ENCODE measurements at places on chromosomes 6 and 20. TPM values are rescaled to one million over a fixed set of nuclear protein-coding genes. Genes with fewer than 3 reads are reported as not detected.

BFSP1 gene
- 2.9 TPM for total RNA-seq

DNA sequence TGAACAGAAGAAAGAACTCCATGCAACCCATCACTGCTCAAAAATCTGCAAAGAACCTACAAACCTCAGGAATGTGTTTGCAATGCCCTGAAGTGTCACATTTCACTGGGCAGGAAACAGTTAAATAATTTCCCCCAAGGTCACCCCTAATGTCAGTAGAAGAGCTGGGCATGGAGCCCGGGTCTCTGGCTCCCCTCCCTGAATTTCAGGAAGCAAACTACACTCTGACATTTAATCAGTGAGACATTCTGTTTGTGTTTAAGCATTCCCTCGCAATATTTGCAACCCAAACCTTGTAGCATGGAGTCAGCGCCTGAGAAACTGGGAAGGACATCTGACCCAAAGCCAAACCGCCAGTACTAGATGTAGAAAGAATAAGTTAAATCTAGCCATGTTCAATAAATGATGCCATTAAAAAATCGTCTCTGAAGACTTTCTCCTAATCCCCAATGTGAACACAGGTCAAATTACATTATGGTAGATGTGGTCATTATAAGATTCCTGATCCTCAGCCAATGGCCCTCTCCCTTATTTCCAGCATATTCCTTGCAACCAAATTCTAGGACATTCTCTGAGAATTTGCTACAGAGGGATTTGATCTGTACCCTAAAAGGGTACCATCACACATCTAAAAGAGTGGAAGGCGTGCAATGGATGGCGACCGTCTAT is 91.2 kb upstream of the ADTRP start:
- peak; percentile 17 for DNase-seq

- no peak for DNase-seq
Observed at GRCh38 chr6:115898246-115898645, 162.4 kb downstream of the FRK start.

DNA sequence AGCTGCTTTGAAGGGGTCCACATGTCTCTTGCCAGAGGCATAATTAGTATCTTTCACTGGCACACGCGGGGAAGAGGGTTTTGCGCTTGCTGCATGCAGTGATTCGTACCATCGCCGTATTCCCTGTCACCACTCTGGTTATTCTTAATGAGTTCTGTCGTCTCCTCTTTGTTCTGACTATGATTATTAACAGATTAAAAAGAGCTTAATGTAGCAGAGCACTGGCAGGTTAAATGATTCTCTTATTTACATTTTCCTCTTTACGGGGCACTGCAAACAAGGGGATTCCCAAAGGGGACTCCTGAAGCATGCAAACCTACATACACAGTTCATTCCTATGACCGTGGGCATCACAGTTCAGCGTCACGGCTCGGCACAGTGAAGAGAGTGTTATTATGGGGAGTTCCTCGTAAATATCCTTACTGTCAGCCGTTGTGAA is 204.8 kb downstream of the DTNBP1 start:
- DNase-seq: no peak

GSTA1 gene
- 0.32 TPM for total RNA-seq

ZNF334 gene
- 1.9 TPM for total RNA-seq

- DNase-seq: no peak
Observed at GRCh38 chr6:149854532-149854931, 9.6 kb downstream of the LRP11 start.

- DNase-seq: no peak
Observed at GRCh38 chr6:169936355-169936975, 185.0 kb downstream of the ERMARD start.

DNA sequence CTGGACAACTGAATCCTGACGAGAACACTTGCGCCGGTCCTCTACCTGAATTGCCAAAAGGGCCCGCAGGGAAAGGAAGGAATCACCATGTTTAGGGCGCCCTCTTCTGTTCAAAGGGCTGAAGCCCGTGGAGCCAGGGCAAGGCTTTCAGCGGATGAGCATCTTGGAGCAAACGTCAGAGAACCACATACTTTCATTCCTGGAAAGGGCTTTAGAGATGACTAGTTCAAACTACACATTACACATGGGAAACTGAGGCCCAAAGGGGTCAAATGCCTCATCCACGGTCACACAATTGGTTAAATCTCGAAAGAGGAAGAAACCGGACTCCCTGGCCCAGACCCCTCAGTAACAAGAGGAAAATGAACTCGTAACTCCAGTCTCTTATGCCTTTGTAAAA is 11.5 kb upstream of the ZNF133 start:
- DNase-seq: peak; percentile 65

DNA sequence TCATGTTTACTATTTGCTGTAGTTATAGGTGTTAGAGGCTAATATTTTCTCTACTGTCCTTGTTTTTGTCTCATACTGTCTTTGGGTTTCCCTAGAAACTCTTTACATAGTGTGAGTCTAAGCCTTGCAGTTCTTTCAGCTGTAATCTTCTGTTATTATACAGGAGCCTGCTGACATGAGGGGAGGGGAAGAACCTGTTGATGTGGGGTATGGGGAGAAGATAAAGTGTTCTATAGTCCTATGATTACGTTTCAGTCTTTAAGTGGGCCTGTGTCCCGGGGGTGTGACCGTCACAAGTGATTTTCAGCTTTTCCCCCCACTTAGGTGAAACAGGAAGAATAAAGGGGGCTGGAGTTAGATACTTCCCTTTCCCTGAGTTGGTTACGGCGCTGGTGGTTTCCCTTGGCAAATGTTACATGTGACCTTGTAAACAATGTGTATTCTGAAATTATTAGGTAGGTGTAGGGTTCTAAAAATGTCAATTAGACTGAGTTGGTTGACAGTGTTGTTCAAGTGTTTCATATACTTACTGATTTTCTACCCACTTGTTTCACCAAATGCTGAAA is 41.3 kb downstream of the REV3L start:
- no peak for DNase-seq

VWA7 gene
- total RNA-seq: under 0.01 TPM

DNA sequence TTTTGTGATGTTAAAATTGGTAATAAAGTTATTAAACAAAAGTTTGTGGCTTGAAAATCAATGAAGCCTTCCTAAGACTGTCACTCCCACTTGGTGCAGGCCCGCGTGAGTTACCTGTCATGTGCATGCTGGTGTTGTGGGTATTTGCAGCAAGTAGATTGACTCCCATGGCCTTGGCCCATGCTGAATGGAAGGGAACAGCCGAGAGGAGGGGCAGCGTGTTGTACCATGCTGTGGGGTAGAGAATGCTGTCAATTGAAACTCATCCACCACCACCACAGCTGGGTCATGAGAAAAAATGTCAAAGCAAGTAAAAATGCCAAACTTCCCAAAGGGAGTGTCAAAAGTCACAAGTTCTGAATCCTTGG is 12.7 kb upstream of the VNN1 start:
- no peak for DNase-seq

ADGRF5 gene
- 0.86 TPM for total RNA-seq

- DNase-seq: peak; percentile 71
Observed at GRCh38 chr6:12605888-12606345, 110.7 kb upstream of the PHACTR1 start.

DNA sequence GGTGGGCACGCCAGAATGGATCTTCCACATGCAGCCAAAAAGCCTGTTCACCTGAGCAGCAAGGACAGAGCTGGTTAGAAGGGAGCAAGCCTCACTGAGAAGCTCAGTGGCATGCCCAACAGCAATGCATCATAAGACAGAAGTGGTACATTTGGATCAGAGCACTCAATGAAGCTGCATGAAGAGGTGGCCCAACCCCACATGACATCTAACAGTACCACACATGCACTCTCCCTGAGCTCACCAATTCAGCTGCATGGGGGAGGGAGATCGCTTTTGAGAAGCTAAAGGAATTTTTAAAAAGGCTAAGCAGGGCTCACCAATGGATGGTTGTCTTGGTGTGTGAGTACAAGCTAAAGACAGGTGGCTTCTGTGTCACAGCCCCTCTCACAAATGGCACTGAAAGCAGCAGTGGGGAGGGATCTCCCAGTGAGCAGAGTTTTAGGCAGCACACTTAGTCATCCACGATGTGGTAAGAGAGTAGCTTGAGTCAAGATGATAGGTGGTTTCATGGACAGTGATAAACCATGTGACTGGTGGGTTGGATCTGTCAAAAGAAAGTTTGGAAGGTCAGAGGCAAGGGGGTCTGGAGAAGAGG is 166.6 kb upstream of the TAB2 start:
- no peak for DNase-seq

WFDC5 gene
- total RNA-seq: not detected

IL17F gene
- total RNA-seq: under 0.01 TPM

KCNK16 gene
- total RNA-seq: not detected

DNA sequence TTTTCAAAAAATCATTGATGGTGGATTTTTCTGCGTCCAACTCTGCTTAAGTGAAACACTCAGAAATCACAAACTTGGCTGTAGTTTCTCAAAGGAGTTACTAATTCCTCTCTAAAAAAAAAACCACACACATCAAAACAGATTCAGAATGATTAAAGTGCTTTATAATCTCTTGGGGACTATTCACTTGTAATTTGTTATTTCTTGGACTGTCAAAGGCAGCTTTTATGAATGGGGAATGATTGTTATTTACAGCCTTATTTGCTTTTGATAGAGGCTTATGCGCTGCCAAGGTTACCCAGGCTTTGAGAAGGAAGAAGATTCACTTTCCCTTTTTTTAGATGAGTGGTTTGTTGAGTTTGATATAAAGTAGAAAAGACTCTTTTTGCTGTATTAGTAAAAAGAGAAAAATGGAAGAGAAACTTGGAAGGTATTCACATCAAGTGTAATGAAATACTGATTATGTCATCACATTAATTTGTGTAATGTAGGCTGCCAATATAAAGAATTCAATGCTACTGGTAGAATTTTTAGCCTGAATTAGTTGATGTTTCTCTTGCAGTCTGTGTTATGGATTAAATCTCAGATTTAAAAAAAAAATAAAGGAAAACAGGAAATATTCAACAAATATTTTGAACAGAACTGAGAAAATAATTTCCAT is 381.0 kb upstream of the SASH1 start:
- DNase-seq: no peak

DNA sequence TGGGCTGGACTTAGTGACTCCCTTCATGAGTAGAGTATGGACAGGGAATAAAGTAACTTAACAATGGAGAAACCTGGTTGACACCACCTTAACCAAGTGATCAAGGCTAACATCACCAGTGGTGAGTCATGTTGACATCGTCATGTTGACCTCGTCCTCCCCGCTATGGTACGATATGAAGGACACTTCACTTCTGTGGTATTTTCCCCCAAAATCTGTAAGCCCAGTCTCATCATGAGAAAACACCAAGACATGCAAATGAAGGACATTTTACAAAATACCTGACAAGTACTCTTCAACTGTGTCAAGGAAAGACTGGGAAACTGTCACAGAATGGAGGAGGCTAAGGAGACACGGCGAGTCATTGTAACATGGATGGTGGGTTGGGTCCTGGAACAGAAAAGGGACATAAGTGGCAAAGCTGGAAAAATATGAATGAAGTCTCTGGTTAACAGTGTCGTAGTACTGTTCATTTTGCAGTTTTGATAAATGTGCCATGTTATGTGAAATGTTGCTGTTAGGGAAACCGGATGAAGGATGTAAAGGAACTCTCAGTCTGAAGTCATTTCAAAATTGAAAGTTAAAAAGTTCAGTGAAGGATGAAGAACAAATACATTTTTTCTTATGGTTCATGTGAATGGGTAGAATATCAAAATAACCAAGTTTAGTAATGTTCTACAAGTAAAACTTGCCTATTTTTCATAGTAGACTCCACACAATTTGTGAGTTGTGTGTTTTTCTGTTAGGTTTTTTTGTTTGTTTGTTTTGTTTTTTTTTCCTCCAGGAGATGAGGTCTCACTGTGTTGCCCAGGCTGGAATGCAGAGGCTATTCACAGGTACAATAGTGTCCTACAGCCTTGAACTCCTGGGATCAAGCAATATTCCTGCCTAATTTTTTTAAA is 247.5 kb downstream of the TMEM242 start:
- DNase-seq: no peak

- DNase-seq: no peak
Observed at GRCh38 chr20:63498960-63499337, at the start of gene EEF1A2. Gene EEF1A2, minus strand, starts transcription at chr20:63499083. Its CDS starts 1,320 bp downstream, at chr20:63497763.

ANKRD6 gene
- total RNA-seq: 1.3 TPM

GRCh38 chr20:8946036-8946940 is 122.6 kb upstream of the PLCB4 start:
- DNase-seq: peak; percentile 81

DNA sequence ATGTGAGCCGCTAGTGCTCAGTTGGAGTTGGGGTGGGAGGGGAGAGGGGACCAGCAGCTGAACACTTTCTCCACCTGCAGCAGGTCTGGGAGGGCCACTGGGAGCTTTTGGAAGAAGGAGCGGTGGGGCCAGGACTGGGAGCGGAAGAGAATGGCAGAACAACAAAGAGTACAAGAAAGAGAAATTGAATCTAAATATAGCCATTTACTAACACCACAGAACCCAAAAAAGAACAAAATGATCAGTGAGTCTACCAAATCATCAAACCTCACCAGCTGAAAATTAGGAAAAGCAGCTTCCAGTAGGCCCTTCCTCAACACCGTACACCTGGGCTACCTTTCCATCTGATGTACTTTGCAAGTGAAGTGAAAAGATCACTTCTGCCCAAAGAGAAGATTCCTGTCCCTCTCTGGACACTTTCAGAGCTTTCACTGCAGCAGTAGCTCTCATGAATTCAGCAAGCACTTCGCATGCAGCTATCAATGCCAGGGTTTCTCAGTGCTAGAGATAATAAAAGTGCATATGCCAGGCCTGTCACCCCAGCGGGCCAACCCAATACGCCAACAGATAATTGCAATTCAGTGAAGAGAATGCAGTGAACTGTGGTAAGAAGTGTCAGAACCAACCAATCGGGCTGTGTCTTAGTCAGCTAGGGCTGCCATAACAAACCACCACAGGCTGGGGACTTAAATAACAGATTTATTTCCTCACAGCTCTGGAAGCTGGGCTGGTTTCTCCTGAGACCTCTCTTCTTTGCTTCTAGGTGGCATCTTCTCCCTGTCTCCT is 597 bp downstream of the LY86 start:
- no peak for DNase-seq

- DNase-seq: no peak
Observed at GRCh38 chr6:154239392-154239791, 117.2 kb downstream of the IPCEF1 start.

DNA sequence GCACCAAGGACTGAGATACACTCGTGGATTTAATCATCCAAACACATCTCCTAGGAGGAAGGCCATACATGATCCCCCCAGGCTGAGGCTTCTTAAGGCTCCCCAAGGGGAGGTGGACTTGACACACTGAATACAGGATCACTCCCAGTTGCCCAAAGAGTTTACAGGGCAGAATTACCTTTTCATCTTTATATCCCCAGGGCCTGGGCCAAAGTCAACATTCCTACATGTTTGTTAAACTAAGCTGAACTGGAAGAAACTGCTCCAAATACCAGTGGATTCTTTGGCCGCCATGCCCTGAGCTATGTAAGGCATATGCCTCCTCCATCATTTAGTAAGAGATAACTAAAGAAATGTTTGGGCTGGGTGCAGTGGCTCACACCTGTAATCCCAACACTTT is 22.2 kb upstream of the SERPINB1 start:
- DNase-seq: no peak

GRCh38 chr6:63804381-63804956 is 168.9 kb downstream of the PHF3 start:
- peak; percentile 88 for DNase-seq
